Naive thymus-derived CD8-positive, alpha-beta T cell (primary cell): ENCODE measurements at places on chromosomes 3 and 15. TPM values are rescaled to one million over a fixed set of nuclear protein-coding genes. Genes with fewer than 3 reads are reported as not detected.

Gene ADIPOQ
- not detected for total RNA-seq

Gene CEP97
- 10.5 TPM for total RNA-seq

Gene ENTPD3
- total RNA-seq, result not detected

DNA sequence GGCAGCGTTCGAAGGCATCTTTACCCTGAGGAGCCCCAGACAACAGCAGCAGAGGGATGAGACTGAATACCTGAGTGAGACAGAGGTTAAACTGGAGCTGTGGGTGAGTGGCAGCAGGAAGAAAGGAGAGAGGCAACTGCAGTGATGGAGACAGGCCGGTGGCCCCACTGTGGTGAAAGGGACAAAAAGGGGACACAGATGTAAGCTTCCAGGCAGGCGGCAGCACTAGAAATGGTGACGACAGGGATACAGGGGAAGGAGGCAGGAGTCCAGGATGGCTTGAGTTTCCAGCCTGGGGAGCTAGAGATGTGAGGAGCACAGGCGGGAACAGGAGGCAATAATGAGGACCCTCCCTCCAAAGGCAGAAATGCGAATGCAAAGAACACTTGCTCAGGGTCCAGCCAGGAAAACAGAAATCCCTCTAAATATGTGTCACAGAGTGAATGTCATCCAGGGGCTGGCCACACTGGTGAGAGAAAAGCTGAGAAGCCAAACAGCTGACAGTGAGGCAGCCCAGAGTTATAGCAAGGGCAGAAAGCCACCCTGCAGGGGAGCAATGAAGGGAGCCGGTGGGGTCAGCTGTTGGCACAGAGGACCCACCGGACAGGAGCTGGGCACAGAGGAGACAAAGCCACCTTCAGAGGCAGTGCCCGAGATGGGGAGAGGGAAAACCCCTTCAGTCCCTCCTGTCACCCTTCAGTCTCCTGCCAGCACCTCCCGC is 70.1 kb downstream of the TBC1D2B start:
- no peak for DNase-seq
- H3K27me3 ChIP-seq, result no peaks in the 10 kb centered on the region
- peaks cover 84% of the 10 kb centered on the region for H3K36me3 ChIP-seq
- peaks cover 13% of the 10 kb centered on the region for H3K4me1 ChIP-seq
- no peak overlapping the region for H3K4me3 ChIP-seq

- no peaks in the 10 kb centered on the region for H3K36me3 ChIP-seq
- peaks cover 3% of the 10 kb centered on the region for H3K27me3 ChIP-seq
- no peaks in the 10 kb centered on the region for H3K4me1 ChIP-seq
- no peak for DNase-seq
- no peak overlapping the region for H3K27ac ChIP-seq
Measured at GRCh38 chr3:97658668-97659285, 105.8 kb upstream of the ARL6 start.

DNA sequence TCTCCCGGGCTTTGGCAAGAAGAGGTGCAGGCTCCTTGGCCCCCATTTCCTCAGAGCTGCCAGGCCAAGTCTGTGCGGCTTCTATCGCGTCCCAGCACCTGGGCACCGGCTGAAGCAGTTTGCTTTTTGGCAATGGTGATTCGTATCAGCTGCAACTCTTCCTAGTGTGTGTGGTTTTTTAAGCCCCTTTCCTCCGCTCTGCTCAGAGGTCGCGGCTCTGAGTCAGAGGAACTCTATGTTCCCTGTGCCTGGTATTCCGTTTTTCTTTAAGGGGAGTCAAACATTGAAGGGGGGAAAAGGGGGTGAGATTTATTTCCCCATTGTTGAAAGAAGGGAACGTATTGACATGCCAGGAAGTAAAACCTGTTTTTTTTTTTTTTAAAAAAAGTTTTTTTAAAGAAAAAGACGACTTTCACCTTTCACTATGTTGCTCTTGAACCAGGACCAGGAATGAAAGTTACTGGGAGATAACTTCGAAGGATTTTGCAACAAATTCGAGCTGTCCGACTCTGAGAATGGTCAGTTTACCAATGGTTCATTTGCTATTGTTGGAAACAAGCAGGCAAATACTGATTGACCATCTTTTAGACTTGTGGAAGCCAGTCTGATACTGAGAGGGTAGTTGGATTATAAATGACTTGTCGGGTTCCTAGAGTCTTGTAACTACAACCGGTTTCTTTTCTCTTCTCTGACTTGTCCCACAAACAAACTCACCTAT is 1.1 kb downstream of the ARMC8 start:
- H3K4me1 ChIP-seq, result peaks cover 20% of the 10 kb centered on the region
- H3K27me3 ChIP-seq, result peaks cover 12% of the 10 kb centered on the region
- DNase-seq, result peak; percentile 22
- H3K27ac ChIP-seq, result peak overlapping the region; percentile 96

- no peaks in the 10 kb centered on the region for H3K27me3 ChIP-seq
- DNase-seq, result peak; percentile 67
Measured at GRCh38 chr3:196073255-196073753, 8.6 kb downstream of the TFRC start.

DNA sequence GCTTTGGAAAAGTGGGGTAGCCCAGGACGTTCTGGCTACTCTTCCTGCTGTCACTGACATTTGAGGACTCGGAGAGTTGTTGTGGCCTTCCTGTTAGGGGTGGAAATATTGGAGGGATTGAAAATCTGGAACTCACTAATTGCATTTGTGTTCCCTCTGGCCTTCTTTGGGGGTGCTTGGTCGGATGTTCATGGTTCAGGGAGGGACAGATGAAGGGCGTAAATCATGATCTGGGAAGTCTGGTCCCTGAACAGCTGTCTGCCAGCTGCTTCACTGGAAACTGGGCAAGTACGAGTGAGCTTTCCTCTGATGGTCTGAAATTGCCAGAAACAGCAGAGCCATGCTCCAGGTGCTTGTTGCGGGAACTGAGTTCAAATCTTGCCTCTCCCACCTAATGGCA is 327.8 kb upstream of the C2CD4B start:
- H3K27ac ChIP-seq, result no peak overlapping the region
- no peak for DNase-seq
- no peaks in the 10 kb centered on the region for H3K4me1 ChIP-seq
- H3K27me3 ChIP-seq, result peaks cover 3% of the 10 kb centered on the region

GRCh38 chr3:43102773-43103480 is 3.0 kb downstream of the POMGNT2 start:
- no peak for DNase-seq
- peaks cover 3% of the 10 kb centered on the region for H3K36me3 ChIP-seq
- H3K27ac ChIP-seq, result no peak overlapping the region
- peaks cover 24% of the 10 kb centered on the region for H3K4me1 ChIP-seq
- no peaks in the 10 kb centered on the region for H3K27me3 ChIP-seq
- no peak overlapping the region for H3K4me3 ChIP-seq

- H3K36me3 ChIP-seq, result no peaks in the 10 kb centered on the region
- H3K27me3 ChIP-seq, result peaks cover 27% of the 10 kb centered on the region
- no peak for DNase-seq
- H3K27ac ChIP-seq, result no peak overlapping the region
- H3K4me1 ChIP-seq, result no peaks in the 10 kb centered on the region
- H3K4me3 ChIP-seq, result no peak overlapping the region
Measured at GRCh38 chr3:150840802-150841515, 64.3 kb downstream of the MINDY4B start.
